ENCODE measurements at places on chromosomes 1 and 21.

- no peak for DNase-seq
These were observed 67.7 kb downstream of the SELENOF start for GRCh38 chr1:86846164-86846647.

- no peak for DNase-seq
These were observed 30.5 kb upstream of the RC3H1 start for GRCh38 chr1:174052621-174053020.

GRCh38 chr1:223374064-223374610 lies 10.2 kb upstream of the SUSD4 start:
- DNase-seq = no peak

DNA sequence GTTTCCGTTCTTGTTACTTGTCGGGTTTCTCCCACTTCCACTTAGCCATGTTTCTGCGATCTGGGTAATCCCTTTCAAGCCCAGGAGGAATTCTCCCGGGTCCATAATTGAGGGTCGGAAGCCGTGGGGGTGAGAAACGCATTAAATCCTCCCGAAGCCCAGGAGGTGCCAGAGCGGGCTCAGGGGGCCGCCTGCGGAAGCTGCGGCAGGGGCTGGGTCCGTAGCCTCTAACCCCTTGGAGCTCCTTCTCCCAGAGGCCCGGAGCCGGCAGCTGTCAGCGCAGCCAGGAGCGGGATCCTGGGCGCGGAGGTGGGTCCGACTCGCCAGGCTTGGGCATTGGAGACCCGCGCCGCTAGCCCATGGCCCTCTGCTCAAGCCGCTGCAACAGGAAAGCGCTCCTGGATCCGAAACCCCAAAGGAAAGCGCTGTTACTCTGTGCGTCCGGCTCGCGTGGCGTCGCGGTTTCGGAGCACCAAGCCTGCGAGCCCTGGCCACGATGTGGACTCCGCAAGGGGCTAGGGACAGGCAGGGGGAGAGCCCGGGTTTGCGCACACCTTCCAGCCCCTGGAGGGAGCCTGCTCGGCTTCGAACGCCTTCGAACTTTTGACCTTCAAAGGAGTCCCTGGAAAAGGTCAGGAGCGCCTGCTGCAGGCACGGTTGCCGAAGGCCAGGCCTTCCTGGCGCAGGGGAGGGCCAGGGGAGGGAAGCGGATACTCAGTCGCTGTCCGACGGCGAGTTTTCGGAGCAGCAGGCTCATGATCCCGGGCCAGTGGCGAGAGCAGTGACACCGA lies 1.7 kb upstream of the SIM2 start:
- no peak for DNase-seq

- no peak for DNase-seq
These were observed 23.4 kb downstream of the PRKCZ start for GRCh38 chr1:2073382-2074230.

DNA sequence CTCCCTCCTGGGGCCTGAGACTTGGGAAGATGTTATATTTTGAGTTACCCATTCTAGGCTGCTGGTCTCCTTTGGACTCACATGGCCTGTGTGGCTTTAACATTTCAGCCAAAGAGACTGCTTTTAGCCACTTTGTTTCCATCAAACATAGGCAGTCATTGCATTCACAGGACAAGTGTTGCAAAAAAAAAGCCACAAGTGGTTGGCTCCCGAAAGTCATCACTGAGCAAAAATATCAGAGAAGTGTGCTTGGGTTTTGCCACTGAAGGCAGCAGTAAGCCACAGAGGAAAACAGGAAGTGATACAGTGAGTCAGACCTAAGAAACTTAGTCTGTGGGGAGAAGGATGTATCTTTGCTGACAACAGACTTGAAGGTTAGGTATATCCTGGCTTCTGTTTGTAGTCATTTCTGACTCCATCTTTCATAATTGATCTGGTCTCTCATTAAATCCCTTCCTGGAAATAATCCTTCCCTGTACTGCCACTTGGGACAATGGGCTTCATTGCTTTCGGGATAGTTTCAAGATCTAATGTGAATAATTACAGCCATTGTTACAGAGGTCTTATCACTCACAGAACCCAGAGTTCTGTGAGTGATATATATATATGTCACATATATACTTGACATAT lies 80.9 kb downstream of the COLGALT2 start:
- peak; percentile 21 for DNase-seq
